Activated B cell treated with CpG ODN at 0.5 μM for 24 hours (primary cell): ENCODE measurements at places on chromosomes 7 and 10. TPM values are rescaled to one million over a fixed set of nuclear protein-coding genes. Genes with fewer than 3 reads are reported as not detected.

FAM25A gene
- total RNA-seq: not detected in 2 replicates

PKD2L1 gene
- not detected in 2 replicates for total RNA-seq

DNA sequence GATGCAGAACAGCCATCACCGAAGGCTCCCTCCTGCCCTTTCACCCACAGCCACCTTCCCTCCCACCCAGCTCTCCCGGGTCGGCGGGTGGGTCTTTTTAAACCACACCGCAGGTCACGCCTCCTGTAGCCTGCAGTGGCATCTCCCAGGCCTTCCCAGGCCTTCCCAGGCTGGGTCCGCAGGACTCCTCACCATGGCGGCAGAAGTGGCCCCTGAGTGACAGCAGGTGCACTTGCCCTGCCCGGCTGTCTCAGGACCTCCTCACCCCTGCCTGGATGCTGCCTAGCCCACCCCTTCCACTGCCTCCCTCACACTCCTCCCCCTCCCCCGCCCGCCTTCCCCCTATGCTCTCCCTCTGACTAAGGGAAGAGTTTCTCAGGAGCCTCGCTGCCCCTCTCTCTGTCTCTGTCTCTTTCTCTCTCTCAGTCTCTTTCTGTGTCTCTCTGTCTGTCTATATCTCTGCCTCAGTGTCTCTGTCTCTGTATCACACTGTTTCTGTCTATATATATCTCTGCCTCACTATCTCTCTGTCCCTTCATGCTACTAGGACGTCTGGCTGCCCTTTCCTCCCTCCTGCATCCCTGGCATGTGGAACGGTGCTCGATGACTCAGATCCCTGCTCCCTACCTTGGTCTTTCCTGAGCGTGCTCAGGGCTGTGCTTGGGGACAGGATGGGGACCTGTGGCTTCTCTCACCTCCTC is 57.5 kb downstream of the GLRX3 start:
- no peak overlapping the region for H3K4me3 ChIP-seq
- H3K27me3 ChIP-seq: peaks cover 5% of the 10 kb centered on the region
- H3K27ac ChIP-seq: no peak overlapping the region
- H3K4me1 ChIP-seq: peaks cover 2% of the 10 kb centered on the region

DNA sequence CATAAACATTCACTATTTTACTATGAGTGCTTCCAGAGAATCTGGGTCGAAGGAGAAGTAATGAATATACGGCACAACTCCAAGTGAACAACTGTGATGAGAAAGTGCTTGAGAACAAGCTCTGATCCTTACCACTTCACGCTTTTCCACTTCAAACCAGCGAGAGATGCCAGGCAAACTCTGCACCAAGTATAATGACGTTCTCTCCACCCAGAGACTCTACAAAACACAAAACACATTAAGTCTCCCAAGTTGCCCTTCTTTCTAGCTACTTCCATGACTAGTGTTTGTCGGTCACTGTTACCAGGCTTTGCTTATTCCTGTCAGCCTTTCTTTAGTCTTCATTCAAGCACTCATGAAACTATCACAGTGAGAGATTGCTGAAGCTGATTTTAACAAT is 193.1 kb upstream of the IMMP2L start:
- no peaks in the 10 kb centered on the region for H3K4me1 ChIP-seq
- H3K36me3 ChIP-seq: no peaks in the 10 kb centered on the region
- no peak overlapping the region for H3K4me3 ChIP-seq
- peaks cover 5% of the 10 kb centered on the region for H3K27me3 ChIP-seq
- no peak for DNase-seq

DNA sequence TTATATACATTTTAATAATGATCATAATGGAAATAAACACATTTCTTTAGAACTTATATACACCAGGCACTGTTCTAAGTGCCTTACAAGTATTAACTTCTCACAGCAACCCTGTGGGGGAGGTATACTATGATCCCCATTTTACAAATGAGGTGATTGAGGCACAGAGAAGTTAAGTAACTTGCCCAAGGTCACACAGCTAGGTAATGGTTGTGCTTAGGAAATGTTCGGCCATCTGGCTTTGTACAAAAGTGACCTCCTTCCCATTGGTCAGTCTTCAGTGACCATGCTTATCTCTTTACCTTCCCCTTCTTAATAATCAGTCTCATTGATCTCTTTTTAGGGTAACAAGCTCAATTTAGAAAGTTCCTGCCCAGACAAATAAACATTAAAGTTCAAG is 158.8 kb downstream of the KIAA1217 start:
- no peak overlapping the region for H3K27ac ChIP-seq
- H3K27me3 ChIP-seq: no peaks in the 10 kb centered on the region
- no peaks in the 10 kb centered on the region for H3K4me1 ChIP-seq
- H3K36me3 ChIP-seq: no peaks in the 10 kb centered on the region

GRCh38 chr7:22628112-22628511 is 98.9 kb upstream of the IL6 start:
- DNase-seq: no peak
- no peak overlapping the region for H3K27ac ChIP-seq
- no peaks in the 10 kb centered on the region for H3K27me3 ChIP-seq
- peaks cover 72% of the 10 kb centered on the region for H3K36me3 ChIP-seq
- H3K4me1 ChIP-seq: peaks cover 14% of the 10 kb centered on the region

GRCh38 chr7:128115821-128116723 is 84.8 kb upstream of the LRRC4 start:
- peaks cover 58% of the 10 kb centered on the region for H3K4me1 ChIP-seq
- no peak overlapping the region for H3K27ac ChIP-seq
- H3K27me3 ChIP-seq: no peaks in the 10 kb centered on the region

GRCh38 chr10:13632440-13632839 is 45.7 kb downstream of the PRPF18 start:
- peaks cover 11% of the 10 kb centered on the region for H3K4me1 ChIP-seq
- H3K27me3 ChIP-seq: no peaks in the 10 kb centered on the region
- DNase-seq: no peak
- H3K4me3 ChIP-seq: no peak overlapping the region
- no peak overlapping the region for H3K27ac ChIP-seq

GRCh38 chr10:5574642-5575131 is 49.9 kb downstream of the CALML3 start:
- peaks cover 4% of the 10 kb centered on the region for H3K4me1 ChIP-seq
- no peaks in the 10 kb centered on the region for H3K36me3 ChIP-seq
- H3K27me3 ChIP-seq: peaks cover 5% of the 10 kb centered on the region
- H3K4me3 ChIP-seq: no peak overlapping the region
